ENCODE measurements at places on chromosomes 3 and 15. TPM values are rescaled to one million over a fixed set of nuclear protein-coding genes. Genes with fewer than 3 reads are reported as not detected.
A peak's percentile ranks its signal among the peaks of the same experiment; 100 is the strongest.

NR2E3 gene
- not detected for total RNA-seq

LRRC2 gene
- not detected for total RNA-seq

GOLGA8T gene
- not detected for total RNA-seq

GOLGA8S gene
- total RNA-seq: 0.07 TPM

COL6A5 gene
- total RNA-seq: not detected

MLH1 gene
- 69.5 TPM for total RNA-seq

MLF1 gene
- total RNA-seq: 0.50 TPM

AP2M1 gene
- total RNA-seq: 242 TPM

LRRC15 gene
- total RNA-seq: not detected

TTLL13 gene
- 1.4 TPM for total RNA-seq

SLCO3A1 gene
- total RNA-seq: 13.4 TPM

MOBP gene
- not detected for total RNA-seq

COL8A1 gene
- total RNA-seq: 0.09 TPM

DNA sequence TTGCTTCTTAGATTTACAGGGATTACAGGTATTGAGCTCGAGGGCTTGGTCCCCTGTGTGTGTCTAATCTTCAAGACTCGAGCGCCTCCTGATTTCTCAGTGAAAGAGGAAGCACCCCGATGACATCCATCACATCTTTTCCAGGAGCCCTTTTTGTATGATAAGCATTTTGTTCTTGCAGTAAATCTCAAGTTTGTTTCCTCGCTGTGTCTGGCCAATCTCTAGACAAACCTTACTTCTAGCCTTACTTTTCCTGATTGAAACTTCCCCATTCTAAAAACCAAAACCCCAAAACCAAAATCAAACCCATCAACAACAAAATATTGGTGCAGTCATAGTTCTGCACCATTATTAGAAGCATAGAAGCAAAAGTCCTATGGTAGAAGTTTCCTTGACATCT is 286.0 kb downstream of the NFKBIZ start:
- no peak for DNase-seq
- no peaks in the 10 kb centered on the region for H3K36me3 ChIP-seq
- H3K4me3 ChIP-seq: no peak overlapping the region
- H3K4me1 ChIP-seq: peaks cover 15% of the 10 kb centered on the region
- peaks cover 5% of the 10 kb centered on the region for H3K27me3 ChIP-seq
- H3K27ac ChIP-seq: no peak overlapping the region

DNA sequence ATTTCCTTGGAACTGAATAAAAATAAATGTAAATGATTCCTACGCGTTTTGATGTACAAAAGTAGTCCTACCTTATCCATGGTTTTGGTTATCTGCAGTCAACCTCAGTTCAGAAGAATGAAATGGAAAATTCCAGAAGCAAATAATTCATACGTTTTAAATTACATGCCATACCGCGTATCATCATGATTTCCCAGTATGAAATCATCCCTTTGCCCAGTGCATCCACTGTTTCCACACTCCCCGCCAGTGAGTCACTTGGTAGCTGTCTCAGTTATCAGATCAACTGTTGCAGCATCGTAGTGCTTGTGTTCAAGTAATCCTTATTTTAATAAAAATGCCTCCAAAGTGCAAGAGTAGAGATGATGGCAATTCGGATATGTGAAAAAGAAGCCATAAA is 9.1 kb upstream of the MFSD1 start:
- H3K36me3 ChIP-seq: no peaks in the 10 kb centered on the region
- no peak overlapping the region for H3K4me3 ChIP-seq
- DNase-seq: peak; percentile 34
- H3K27me3 ChIP-seq: peaks cover 15% of the 10 kb centered on the region
- no peak overlapping the region for H3K27ac ChIP-seq

GRCh38 chr15:85745023-85745422 is 49.7 kb downstream of the KLHL25 start:
- peaks cover 50% of the 10 kb centered on the region for H3K36me3 ChIP-seq
- H3K27ac ChIP-seq: no peak overlapping the region
- peaks cover 2% of the 10 kb centered on the region for H3K4me1 ChIP-seq

DNA sequence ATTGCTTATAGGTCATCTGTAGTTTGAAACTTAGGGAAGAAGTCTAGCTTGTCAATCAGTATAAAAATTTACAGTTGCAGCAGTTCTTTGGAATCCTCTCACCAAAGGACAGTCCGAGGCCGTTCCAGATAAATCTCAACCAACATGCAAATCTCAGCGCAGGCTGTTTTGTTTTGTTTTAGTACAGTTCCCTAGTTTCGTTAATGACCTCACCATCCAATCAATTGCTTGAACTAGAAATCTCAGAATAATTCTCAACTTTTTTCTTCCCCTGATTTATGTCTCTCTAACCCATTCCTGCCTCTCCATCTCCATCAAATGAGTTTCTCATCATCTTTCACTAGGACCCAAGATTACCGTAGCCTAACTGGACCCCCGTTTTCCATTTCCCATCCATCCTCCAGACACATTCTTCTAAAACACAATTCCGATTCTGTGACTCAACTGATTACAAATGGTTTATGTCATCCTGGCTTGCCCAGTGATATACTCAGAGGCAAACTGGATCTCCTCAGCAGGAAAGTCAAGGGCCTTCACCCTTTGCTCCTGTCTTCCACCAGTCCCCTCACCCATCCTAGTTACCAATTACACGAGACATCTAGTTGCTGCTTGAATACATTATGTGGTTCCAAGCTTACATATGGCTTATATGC is 1.3 kb downstream of the SMCO1 start:
- no peak overlapping the region for H3K4me3 ChIP-seq
- peaks cover 13% of the 10 kb centered on the region for H3K27me3 ChIP-seq
- DNase-seq: no peak
- no peak overlapping the region for H3K27ac ChIP-seq
- H3K36me3 ChIP-seq: peaks cover 7% of the 10 kb centered on the region
- peaks cover 9% of the 10 kb centered on the region for H3K4me1 ChIP-seq

DNA sequence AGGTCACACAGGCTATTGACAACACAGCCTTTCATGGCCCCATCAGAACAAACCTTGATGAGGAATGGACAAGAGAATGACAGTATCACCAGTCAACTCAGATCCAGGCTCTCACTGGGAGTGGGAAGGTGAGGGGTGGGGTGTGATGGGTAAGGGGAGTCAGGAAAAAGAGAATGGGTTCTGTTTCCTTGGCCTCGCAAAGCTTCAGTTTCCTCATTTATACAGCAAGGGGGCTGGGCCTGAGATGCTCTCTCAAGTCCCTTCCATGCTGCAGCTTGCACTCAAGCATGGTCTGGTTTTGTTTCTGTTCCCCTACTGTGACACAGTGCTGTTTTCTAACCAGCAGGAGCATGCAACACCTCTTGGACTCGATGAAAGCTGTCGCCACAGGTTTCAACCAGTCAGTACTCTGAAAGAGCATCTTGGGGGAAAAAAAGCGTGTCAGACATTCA is 65.7 kb upstream of the IL12A start:
- no peak for DNase-seq
- H3K27me3 ChIP-seq: peaks cover 14% of the 10 kb centered on the region
- H3K36me3 ChIP-seq: no peaks in the 10 kb centered on the region

GRCh38 chr15:80034629-80035028 is 24.8 kb upstream of the ZFAND6 start:
- DNase-seq: no peak
- no peaks in the 10 kb centered on the region for H3K27me3 ChIP-seq
- H3K36me3 ChIP-seq: no peaks in the 10 kb centered on the region
- no peak overlapping the region for H3K4me3 ChIP-seq
- H3K4me1 ChIP-seq: peaks cover 24% of the 10 kb centered on the region
- H3K27ac ChIP-seq: no peak overlapping the region

DNA sequence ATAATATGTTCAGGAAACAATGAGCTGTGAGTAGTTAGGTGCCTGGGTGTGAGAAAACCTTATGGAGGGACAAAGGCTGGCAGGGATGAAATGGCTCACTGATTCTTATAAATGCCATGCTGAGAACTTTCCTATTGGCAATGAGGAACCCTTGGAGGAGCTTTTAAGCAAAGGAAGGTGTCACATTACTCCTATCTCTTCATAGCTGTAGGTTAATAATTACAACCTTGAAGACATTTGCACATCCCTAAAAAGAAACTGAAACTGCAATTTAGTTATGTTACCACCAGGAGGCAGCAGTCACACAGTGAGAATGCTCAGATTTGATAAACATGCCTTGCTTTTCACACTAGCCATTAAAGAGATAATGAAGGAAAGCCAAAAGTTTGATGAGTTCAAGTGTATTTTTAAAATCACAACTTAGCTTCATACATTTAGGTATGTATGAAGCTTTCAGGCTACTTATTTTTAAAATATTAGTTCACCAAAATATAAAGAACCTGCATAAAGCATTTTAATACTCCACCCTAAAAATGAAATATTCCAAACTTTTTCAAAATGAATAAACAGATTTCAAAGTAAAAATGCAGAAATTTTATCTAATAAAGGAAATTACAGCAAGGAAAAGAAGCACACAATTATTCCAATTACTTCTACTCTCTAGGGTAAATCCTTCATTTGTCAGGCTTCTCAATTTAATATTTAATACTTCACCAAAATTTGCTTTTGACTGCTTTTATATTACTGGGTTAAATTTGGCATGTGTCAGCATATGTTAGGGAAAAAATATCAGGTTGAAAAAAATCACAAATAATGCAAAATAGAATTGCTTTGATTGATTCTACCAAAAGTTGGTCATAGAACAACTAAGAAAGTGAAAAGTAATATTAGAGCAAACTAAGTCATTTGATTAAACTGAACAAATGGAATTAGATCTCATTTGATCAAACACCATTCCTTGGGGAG is 136.9 kb upstream of the SLC2A2 start:
- H3K36me3 ChIP-seq: peaks cover 71% of the 10 kb centered on the region
- no peak overlapping the region for H3K4me3 ChIP-seq
- no peak overlapping the region for H3K27ac ChIP-seq
- peaks cover 18% of the 10 kb centered on the region for H3K4me1 ChIP-seq
- H3K27me3 ChIP-seq: no peaks in the 10 kb centered on the region

- no peak overlapping the region for H3K27ac ChIP-seq
- H3K4me1 ChIP-seq: peaks cover 18% of the 10 kb centered on the region
- no peaks in the 10 kb centered on the region for H3K36me3 ChIP-seq
- H3K4me3 ChIP-seq: no peak overlapping the region
- no peak for DNase-seq
These were observed 1.6 kb upstream of the PLD1 start for GRCh38 chr3:171811913-171812335.

DNA sequence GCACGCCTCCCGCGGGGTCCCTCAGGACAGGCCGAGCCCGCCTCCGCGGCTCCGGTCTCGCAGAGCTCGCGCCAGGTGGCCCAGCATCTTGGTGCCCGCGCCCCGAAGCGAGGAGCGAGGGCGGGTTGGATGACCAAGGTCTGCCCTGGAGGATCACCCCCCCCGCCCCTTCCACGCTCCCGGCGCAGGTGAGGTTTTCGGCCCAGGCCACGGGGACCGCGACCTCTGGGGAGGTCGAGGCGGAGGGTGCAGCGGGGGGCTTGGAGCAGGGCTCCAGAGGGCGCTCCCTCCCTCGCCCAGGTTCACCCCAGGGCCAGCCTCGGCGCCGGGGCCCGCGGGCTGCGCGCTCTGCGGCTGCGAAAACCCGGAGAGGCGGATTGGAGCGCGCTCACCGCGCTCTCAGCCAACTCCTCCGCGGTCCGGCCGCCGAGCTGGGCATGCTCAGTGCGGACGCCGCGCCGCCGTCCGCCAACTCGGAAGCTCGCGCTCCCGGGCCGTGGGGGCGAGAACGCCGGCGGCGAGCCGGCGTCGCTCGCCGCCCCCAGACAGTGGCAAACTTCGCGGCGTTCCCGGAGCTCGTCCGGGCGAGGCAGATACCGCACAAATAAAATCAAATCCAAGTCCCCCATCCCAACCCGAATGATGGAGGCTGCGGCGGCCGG is at the start of gene MED12L:
Gene MED12L (plus strand): TSS at position 438 of the 662 bp plus-strand sequence. CDS start 1,263 bp downstream, outside the sequence.
- DNase-seq: peak; percentile 88
- H3K27ac ChIP-seq: no peak within 1 kb of the TSS
- no peaks in the 10 kb centered on the region for H3K36me3 ChIP-seq
- peak within 1 kb of the TSS; percentile 88 for H3K4me3 ChIP-seq
- peaks cover 8% of the 10 kb centered on the region for H3K4me1 ChIP-seq
- H3K27me3 ChIP-seq: peaks cover 67% of the 10 kb centered on the region

DNA sequence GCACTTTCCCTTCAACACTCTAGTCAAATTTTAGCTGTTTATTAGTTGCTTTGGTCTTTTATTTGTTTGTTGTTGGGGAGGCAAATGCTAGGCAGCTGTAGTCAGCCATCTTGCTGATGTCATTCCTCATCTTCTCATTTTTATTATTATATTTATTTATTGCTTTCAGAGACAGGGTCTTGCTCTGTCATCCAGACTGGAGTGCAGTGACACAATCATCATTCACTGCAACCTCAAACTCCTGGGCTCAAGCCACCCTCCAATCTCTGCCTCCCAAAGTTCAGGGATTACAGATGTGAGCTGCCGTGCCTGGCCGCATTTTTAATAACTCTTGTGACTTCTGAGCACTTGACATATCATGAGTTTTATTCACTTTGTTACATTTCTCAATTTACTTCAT is 441.4 kb downstream of the DIPK2A start:
- H3K36me3 ChIP-seq: no peaks in the 10 kb centered on the region
- H3K27ac ChIP-seq: no peak overlapping the region

GRCh38 chr3:73757536-73757935 is 132.8 kb upstream of the PDZRN3 start:
- H3K4me1 ChIP-seq: no peaks in the 10 kb centered on the region
- no peaks in the 10 kb centered on the region for H3K27me3 ChIP-seq
- no peak for DNase-seq
- H3K4me3 ChIP-seq: no peak overlapping the region

- DNase-seq: no peak
- H3K27me3 ChIP-seq: no peaks in the 10 kb centered on the region
- no peak overlapping the region for H3K27ac ChIP-seq
These were observed 1118.4 kb downstream of the TBL1XR1 start for GRCh38 chr3:176078906-176079305.

DNA sequence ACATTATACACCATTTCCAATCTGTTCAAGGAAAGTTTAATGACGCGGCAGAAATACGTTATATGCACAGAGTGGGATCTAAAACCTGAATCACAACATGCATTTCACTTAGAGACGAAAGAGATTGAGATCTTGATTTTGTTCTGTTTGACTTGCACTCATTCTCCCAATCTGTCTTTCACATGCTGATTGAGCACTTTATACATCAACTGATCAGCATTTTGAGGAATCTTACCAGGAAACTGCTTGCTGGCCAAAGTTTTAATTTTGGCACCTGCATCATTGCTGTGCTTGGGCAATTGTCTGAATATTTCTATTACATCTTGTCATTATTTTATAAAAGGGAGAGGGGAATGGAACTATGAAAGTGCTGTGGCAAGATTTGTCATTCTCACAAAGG is 47.7 kb upstream of the ATP10A start:
- no peak overlapping the region for H3K27ac ChIP-seq
- H3K36me3 ChIP-seq: no peaks in the 10 kb centered on the region
- H3K4me1 ChIP-seq: no peaks in the 10 kb centered on the region
- DNase-seq: peak; percentile 28
- H3K27me3 ChIP-seq: peaks cover 4% of the 10 kb centered on the region

- no peaks in the 10 kb centered on the region for H3K4me1 ChIP-seq
- H3K27me3 ChIP-seq: peaks cover 2% of the 10 kb centered on the region
- no peak overlapping the region for H3K4me3 ChIP-seq
- DNase-seq: peak; percentile 53
- no peaks in the 10 kb centered on the region for H3K36me3 ChIP-seq
These were observed 28.6 kb upstream of the NDUFB4 start for GRCh38 chr3:120567370-120568201.

- peaks cover 79% of the 10 kb centered on the region for H3K36me3 ChIP-seq
- no peak for DNase-seq
- H3K4me3 ChIP-seq: peak overlapping the region; percentile 76
- H3K27me3 ChIP-seq: no peaks in the 10 kb centered on the region
- peaks cover 77% of the 10 kb centered on the region for H3K4me1 ChIP-seq
These were observed 1.0 kb upstream of the CXCR6 start for GRCh38 chr3:45942051-45942825.

Data from activated CD4-positive, alpha-beta T cell treated with anti-CD3 and anti-CD28 coated beads, Interleukin-2, amount 10 ng/mL, durations not matched to agents 24 days and 14 days (primary cell).